ENCODE measurements at places on chromosomes 2 and 18. TPM values are rescaled to one million over a fixed set of nuclear protein-coding genes. Genes with fewer than 3 reads are reported as not detected.
A peak's percentile ranks its signal among the peaks of the same experiment; 100 is the strongest.

The CFLAR gene
- 323 TPM for total RNA-seq

The TSGA10 gene
- 2.4 TPM for total RNA-seq

The C2orf72 gene
- total RNA-seq, result not detected

The AQP12B gene
- not detected for total RNA-seq

The SERPINB12 gene
- total RNA-seq, result not detected

The HMSD gene
- total RNA-seq, result not detected

The SNTG2 gene
- not detected for total RNA-seq

The NT5DC4 gene
- total RNA-seq, result not detected

The OR6B2 gene
- total RNA-seq, result not detected

The VAMP5 gene
- total RNA-seq, result 60.0 TPM

The SLC4A5 gene
- total RNA-seq, result 0.04 TPM

DNA sequence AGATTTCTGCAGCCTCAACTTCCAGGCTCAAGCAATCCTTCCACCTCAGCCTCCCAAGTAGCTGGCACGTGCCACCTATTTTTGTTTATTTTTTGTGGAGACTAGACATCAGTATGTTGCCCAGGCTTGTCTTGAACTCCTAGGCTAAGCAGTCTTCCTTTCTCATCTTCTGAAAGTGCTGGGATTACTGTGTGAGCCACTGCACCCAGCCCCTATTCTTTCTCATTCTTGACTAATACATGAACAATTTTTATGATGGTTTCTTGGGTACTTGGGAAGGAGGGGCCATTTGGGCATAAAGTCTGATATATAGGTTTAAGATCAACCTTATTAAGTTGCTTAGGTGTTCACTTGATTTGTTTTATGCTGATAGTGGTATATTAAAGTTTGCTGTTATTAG is 26.2 kb downstream of the EPC2 start:
- no peak for DNase-seq

DNA sequence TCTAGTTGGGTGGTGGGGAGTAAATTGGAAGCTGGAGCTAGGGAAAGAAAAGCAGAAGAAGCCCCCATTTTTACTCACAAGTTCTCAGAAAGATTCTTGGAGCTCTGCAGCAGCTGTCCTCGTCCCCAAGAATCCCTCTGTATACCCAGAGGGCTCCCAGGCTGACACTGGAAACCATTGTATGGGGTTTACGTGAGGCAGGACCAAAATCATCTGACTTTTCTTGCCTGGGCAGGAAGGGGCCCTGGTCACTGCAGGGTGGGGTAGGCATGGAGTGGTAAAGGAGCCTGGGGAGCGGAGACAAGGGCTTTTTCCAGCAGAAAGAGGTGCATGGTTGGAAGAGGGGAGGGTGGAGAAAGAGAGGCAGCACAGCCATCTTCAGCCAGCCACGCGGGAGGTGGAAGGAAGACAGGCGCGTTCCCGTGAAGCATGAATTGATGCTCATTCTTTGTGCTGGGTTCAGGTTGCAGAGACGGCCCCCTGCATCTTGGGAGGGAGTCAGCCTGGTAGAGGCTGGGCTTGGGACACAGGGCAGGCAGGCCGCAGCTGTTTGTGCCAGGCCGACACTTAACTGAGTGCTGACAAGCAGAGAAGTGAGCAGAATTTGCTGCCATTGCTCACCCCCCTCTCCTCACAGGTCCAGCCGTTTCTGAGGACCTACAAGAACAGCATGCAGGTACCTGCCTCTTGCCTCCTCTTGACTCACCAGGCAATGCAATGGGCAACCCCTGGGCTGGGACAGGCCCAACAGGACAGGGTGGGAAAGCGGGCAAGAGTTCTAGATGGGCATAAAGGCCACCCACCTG is 94.8 kb downstream of the PLB1 start:
- DNase-seq, result no peak

DNA sequence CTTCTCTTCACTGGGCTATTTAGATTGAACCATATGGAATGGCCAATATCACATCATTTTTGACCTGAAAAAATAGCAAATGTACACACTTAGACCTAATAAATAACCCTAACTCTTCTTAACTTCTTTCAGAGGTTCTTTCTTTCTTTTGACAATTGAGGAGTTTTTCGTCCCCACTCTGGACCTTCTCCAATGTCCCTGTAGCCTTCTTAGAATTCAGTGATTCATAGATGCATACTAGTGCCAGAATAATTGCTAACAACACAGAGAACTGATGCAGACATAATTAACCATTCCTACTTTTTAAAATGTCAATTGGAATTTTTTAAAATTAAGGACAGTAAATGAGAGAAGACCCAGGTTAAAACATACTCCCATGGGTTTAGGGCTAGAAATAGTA is 20.0 kb downstream of the DAPL1 start:
- no peak for DNase-seq

DNA sequence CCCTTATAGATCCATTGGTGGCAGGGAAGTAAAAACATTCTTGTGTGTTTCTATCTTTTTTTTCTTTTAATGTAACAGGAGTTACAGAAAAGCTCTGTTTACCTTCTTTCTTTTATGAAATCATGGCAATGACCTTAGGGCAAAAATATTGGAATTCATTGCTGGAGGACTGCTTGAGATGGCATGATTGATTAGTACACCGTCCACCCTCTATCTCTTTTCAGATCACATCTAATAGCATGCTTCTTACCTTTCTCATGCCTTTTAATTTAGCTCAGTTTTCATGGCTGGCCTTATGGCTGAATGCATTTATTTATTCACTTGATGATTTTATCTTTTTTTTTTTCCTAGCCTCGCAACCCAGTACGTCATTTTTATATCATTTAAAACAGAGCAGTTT is 177.6 kb upstream of the CDH20 start:
- DNase-seq, result no peak

DNA sequence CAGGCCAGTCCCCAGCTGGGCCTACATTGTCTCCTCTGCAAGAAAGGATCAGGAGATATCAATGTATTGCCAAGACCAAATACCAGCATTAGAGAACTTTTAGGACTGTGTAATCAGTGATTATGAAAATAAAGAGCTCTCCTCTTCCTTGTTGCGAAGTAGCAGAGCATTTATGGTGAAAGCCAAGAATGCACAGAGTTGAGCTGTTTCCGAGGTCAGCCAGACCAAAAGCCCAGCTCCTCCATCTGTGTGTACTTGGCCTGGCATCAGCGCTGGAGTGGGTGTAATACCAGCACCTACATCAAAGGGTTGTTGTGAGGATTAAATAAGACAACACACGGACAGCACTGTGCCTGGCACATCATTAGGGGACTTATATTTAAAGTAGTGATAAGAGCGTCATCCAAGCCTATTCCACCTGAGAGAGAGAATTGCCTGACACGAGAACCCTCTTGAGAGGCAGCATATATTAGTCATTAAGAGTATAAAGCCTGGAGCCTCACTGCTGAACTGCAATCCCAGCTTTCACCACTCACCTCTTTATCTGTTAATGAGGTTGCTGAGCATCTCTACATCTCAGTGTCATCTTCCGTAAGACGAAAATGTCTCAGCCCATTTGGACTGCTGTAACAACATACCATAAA is 7.4 kb upstream of the SLC16A14 start:
- no peak for DNase-seq

GRCh38 chr18:65073060-65073550 is 677.7 kb upstream of the CDH7 start:
- DNase-seq, result no peak

DNA sequence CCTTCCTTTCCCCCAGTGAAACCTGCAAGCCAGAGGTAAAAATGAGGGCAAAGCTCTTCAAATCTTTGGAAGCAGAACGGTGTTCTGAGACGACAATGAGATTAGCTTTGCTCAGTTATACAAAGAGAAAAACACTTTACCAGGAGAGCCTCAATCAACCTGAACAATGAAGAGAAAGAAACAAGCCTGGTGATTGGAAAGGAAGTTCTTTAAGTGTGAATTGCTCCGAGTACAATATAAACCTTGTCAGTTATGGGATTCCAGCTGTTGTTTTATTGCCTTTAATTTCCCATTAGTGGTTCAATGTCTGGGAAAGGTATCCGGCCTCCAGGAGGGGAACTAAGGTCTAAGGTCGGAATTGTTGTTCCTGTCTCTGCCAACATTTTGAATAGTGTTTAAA is 901.6 kb downstream of the EPHA4 start:
- DNase-seq, result no peak

DNA sequence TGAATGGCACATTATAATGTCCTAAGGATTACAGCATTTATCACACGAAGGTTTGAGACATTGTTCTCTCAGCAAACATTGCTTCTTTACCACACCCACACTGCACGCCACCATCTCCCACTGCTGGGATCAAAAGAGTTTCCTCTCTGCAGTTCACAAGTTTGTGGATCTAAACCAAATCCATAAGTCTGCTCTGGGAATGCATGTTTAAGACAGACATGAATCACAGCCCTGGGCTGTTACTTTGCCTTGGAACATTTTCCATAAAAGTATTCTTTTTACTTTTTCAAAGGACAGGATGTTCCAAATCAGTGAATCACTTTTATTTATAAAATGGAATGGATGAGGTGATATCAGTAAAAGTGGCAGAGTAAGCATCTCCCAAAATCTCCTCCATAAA is 36.1 kb downstream of the STPG4 start:
- peak; percentile 24 for DNase-seq

DNA sequence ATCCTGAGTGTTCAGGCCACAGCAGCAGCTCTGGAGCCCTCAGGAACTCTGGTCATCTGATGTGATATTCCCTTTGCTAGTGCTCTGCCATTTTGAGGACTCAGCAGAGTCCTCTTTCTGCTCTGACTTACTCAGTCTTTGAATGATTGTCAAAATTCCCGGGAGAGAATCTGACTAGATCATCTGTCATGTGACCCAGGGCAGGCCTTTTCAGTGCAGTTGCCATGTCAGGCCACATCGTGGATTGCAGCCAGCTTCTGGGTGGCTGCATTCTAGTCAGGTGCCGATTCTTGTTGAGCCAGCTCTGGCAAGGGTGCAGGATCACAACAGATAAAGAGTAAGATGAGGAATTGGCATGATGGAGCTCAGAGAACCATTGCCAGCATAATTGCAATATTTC is 795.6 kb downstream of the CPS1 start:
- no peak for DNase-seq

- no peak for DNase-seq
These were observed 86.5 kb downstream of the HAUS1 start for GRCh38 chr18:46190667-46191066.

GRCh38 chr18:48675352-48675761 is 136.5 kb downstream of the CTIF start:
- DNase-seq, result peak; percentile 50

- no peak for DNase-seq
These were observed 19.2 kb downstream of the CTDP1 start for GRCh38 chr18:79698668-79699335.

DNA sequence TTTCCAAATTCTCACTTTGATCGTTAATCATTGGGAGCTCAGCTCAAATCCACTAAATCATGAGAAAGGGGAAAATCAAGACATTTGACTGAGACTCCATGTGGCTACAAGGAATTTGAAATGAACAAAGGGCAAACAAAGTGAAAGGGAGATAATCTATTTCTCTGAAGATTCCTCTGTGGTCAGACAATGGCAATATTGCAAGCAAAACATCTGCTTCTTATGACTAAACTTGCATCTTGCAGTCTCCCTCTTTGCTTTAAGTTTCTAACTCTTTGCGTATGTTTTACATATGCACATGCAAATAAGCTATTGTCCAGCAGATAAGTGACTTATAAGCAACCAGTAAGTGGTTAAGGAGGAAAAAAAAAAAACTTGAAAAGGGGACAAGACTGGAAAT is 299.1 kb upstream of the NXPH2 start:
- DNase-seq, result no peak

GRCh38 chr2:70569559-70569958 is 15.9 kb upstream of the TGFA start:
- DNase-seq, result no peak

DNA sequence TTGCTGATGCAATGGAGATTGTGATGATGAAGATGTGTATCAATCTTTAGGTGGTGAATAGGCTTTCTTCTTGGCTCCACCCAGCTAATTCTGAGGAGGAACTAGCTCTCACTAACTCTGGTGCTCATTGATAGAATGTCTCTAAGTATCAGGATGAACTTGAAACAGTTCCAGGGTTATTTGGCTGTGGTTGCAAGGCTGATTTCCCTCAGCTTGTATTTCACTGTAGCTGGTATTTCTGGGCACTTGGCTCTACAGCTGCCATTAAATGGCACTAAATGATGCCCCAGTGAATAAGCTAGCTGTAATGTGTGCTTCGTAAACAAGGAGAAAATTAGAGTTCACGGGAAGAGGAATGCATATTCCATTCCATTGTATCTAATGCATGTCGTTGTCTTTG is 241.2 kb downstream of the RPIA start:
- DNase-seq, result no peak

- DNase-seq, result no peak
These were observed 133.0 kb downstream of the MYO3B start for GRCh38 chr2:170310876-170311502.

Data from pulmonary artery endothelial cell (primary cell).